ENCODE measurements at places on chromosomes 12 and 14.

DNA sequence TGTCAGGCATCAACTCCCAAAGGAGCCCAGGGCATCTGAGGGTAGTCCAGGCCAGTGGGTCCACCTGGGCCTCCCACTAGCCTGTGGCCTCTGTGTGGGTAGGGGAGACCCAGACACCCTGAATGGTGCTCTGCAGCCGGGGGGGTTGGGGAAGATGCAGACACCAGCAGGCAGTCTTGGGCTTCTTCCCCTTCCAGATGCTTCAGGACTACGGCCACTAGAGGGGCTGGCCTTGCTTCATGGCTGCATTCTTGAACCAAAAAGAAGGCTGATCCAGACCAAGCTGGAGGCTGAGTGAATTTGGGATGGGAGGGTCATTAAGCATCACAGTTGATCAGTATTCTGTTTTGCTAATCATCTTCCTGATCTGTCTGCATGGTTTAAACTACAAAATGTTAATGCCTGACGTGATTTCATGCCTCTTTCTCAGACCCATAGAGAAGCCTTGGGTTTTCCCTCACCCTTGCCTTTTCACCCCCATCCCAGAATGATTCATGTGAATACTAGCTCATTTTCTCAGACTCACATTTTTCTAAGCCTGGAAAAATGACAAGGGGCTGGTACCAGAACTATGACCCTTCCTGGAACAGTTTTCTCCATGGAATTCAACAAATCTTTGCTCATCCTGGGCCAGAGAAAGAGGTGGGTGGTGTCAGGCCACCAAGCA is 134.2 kb downstream of the NTF3 start:
- no peak for DNase-seq

GRCh38 chr14:34693228-34693939 is 21.0 kb downstream of the CFL2 start:
- no peak for DNase-seq

GRCh38 chr12:14949631-14950030 is 11.3 kb upstream of the ERP27 start:
- DNase-seq = no peak

GRCh38 chr12:20404576-20405346 is 36.4 kb downstream of the PDE3A start:
- DNase-seq = no peak

GRCh38 chr12:96514328-96514727 is 25.0 kb downstream of the CFAP54 start:
- DNase-seq = no peak

GRCh38 chr12:24743941-24744793 is 204.7 kb downstream of the BCAT1 start:
- DNase-seq = no peak

DNA sequence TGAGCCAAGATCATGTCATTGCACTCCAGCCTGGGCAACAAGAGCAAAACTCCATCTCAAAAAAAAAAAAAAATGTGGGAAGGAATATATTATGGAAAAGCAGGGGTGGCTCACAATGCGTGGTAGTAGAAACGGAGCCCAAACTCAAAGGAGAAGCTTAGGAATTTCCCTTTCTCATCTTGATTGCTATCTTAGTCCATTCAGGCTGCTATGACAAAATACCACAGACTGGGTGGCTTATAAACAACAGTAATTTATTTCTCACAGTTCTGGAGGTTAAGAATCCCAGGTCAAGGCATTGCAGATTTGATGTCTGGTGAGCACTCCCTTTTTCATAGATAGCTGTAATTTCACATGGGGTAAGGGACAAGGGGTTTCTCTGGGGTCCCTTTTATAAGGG is 153.8 kb upstream of the KRR1 start:
- DNase-seq = no peak

DNA sequence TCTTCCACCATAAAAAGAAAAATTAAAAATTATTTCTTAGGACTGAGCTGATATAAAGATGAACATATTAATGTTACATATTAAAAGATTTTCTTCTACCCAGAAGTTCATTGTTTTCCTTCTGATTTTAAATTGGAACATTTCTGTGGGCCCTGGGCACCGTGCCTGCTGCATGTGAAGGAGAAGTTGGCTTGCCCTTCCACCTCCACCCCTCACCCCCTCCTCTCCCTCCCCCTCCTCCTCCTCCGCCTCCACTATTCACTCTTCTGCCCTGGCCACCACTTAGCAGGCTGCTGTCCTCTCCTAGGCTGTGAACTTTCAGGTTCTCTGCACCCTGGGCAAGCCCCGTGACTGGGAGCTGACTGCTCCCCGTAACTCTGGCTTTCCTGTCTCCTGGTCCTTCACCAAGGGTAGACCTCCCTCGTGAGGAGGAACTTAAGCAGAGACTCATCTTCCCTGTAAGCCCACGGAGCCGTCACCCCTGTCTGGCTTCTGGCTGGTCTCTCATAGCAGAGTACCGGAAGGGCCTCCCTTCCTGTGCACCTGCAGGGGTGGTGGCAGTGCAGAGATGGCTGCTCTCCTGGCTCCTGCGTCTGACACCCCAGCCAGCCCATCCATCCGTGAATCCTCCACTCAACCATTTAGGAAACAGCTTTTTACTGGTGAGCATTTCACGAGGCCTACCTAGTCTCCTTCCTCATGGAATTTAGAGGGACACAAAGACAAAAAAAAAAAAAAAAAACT is 12.8 kb downstream of the TUNAR start:
- peak; percentile 11 for DNase-seq

GRCh38 chr12:96710127-96710745 is 196.8 kb upstream of the NEDD1 start:
- no peak for DNase-seq

DNA sequence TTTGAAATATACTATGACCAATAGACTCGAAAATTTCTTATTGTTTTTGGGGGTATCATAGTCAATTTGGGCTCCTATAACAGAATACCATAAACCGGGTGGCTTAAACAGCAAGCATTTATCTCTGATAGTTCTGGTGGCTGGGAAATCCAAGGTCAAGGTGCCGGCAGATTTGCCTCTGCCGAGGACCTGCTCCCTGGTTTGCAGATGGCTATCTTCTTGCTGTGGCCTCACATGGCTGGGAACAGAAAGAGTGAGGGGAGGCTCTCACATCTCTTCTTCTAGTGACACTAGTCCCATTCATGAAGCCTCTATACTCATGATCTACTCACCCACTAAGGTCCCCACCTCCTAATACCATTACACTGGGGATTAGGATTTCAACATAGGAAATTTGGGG is 70.7 kb downstream of the BORCS5 start:
- no peak for DNase-seq

DNA sequence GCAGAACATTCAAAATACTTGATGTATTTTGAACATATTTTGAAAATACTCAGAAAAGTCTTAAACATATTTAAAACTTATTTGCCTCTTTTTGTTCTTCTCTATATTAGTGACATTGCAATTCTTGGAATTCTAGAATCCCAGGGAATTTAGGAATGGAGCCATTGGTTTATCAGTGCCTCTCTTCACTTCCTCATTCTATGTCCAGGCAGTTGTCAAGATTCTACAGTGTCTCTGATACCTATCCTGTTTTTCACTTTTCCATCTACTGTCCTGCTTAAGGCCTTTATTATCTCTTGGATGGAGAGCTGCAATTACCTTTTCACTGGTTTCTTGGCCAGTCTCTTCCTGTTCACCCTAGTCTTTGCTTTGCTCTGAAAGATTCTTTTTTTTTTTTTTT is 144.6 kb downstream of the TTLL5 start:
- no peak for DNase-seq

- DNase-seq = no peak
Observed at GRCh38 chr12:14540801-14541462, 26.8 kb downstream of the PLBD1 start.

DNA sequence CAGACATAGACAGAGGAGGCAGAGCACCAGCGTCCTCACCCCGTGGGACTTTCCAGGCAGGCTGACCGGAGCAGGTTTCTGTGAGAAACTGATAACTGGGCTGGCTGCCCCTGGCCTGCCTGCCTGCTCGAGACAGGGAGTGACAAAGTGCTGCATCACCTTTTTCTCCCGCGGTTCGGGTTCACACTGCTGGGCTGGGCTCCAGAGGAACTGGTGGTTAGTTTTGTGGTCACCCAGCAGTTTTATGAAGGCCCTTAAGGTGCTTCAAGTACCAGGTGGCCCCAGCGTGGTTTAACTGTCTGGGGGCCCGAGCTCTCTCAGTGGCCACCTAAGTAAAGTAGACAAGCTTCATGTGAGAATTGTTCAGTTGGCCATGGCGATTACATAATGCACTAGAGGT is 1073.6 kb downstream of the BCL11B start:
- no peak for DNase-seq

DNA sequence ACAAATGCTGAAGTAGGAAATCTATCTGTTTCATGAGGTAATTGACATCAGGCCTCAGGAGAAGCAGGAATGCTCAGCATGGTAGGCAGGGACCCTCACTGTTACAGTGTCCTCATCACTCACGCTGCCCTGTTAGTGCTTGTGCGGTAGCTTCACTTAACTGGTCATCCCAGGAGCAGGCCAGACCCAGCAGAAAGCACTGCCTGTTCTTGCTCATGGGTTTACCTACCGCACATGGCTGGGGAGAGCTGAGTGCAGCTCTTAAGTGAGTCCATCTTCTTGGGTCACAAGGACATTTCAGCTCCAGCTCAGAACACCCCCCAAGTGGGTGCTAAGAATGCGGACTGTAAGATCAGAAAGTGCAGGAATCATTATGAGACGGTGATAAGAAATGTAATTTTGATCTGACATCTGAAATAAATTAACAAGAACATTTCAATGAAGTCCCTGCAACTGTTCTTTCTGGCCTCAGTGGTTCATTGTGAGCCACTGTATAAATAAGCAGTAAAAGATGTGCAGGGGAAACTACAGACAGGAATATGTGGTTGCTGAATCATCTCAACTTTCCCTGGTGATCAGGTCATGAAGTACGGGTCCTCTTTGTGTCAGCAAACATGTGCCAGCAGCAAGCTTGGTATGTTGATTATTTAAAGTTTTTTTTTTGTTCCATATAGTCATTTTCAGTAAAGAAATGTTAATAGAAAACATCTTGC is 757.7 kb upstream of the TMEM132C start:
- no peak for DNase-seq

DNA sequence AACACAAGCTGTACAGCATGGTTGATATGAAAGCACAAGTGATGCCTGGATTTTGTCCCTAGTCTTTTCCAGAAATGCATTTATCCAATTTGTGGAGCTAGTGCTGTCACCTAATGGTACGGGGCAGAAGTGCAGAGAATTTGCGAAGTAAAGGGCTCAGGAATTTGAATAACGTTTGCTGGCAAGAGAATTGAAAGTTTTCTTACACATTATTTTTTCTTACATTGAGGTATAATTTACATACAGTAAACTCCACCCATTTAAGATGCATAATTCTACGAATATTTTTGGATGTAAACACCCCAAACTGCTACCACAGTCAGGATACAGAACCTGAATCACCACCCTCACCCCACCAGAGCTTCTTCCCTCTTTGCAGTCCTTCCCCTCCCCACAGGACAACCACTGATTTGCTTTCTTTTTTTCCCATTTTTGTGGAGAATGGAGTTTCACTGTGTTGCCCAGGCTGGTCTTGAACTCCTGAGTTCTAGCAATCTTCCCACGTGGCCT is 3.5 kb downstream of the AICDA start:
- no peak for DNase-seq

GRCh38 chr12:11822081-11822834 is 172.8 kb downstream of the ETV6 start:
- DNase-seq = no peak

- DNase-seq = no peak
Observed at GRCh38 chr12:56884421-56884820, 49.8 kb downstream of the SDR9C7 start.

- DNase-seq = no peak
Observed at GRCh38 chr12:88855301-88855700, 275.0 kb upstream of the KITLG start.

DNA sequence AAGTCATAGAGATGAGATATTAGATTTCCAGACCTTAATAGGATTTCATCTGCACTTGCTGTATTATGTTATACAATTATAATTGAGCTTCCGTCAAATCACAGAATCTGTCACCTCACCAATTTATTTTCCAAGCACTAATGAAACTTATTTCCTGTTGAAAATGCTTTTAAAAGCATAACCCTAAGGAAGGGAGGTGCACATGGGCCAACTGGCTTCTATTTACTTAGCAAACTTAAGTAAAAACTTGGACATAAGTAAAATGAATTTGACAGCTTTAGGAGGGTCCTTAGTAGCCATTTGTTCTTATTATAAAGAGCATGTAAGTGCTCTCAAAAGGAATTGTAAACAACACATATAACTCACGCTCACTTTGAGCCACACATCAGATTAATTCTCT is 462.2 kb upstream of the TMPO start:
- no peak for DNase-seq

DNA sequence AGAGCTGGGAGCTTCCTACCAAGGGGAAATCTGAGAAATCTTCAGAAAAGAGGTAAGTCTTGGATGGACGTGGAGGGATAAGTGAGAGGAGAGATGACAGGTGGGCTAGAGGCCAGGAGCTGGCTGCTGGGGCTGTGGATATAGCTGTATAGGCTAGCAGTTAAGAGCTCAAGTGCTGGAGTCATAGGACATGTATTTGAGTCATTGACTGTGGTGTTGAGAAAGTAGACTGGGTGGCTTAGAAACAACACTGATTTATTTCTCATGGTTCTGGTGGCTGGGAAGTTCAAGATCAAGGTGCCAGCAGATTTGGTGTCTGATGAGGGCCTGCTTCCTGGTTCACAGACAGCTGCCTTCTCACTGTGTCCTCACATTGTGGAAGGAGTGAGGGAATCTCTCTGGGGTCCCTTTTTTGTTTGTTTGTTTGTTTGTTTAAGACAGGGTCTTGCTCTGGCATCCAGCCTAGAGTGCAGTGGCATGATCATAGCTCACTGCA is 151.1 kb upstream of the FUT8 start:
- DNase-seq = no peak

DNA sequence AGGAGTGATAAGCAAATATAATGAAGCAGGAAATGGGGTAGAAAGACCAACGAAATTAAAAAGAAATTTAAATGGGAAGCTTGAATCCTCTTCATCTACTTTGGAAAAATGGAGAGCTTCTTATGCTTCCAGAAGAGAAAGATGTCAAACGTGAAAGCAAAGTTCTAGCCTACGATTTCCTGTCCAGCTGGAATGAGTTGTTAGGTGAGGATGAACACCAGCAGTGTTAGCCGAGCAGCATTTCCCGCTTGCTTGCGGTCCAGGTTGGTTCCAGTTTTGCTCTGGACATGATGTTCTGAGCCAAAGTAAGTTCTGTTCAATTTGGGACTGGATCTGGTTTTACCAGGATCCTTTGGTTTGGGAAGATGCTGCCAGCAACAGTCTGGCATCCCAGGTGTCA is 78.9 kb downstream of the DACT1 start:
- DNase-seq = no peak

Data from NCI-H510A (cell line).